ENCODE measurements at places on chromosomes 7 and 10.

DNA sequence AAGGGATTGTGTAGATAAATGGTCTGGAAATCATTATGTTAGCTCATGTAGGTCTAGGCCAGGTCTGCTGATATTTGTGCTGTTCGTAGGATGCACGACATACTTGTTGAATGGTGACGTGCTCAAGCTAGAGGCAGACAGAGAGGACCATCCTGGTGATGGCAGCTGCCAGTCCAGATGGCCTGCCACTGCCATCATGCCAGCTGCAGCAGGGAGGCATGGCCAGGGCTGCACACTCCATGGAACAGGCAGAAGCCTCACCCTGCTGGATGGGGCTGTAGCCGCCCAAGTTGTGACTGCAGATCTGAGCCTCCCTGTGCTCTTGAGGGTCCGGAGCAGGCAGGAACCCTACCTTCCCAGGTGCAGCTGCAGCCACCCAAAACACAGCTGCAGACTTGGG is 80.3 kb downstream of the SPDYE5 start:
- DNase-seq = no peak

- no peak for DNase-seq
These were observed 2.4 kb upstream of the MKI67 start for GRCh38 chr10:128128582-128128981.

- no peak for DNase-seq
These were observed 14.9 kb downstream of the SMURF1 start for GRCh38 chr7:99129001-99129400.

- peak; percentile 73 for DNase-seq
These were observed 85.3 kb upstream of the ANKRD1 start for GRCh38 chr10:91006001-91006751.

DNA sequence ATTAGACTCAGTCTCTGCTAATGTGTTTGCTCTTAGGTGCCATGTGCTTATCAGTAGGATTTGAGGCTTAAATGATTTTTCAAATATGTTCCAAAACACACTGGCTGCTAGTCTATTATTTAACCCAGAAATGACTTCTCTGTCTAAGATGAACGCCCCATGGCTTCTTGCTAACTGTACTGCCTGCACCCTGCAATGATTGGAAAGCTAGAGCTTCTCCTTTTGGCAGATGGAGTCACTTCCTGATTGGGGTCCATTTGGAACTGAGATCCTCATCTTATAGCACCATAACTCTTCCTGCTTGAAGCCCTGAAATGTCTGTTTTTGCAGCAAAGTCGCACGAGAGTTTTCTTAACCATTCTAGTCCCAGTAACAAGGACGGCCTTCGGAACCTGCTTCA is 186.5 kb upstream of the ADO start:
- no peak for DNase-seq

GRCh38 chr10:91038971-91039370 is 118.1 kb upstream of the ANKRD1 start:
- DNase-seq = no peak

- no peak for DNase-seq
These were observed 1.6 kb downstream of the ADCK2 start for GRCh38 chr7:140674356-140674800.

DNA sequence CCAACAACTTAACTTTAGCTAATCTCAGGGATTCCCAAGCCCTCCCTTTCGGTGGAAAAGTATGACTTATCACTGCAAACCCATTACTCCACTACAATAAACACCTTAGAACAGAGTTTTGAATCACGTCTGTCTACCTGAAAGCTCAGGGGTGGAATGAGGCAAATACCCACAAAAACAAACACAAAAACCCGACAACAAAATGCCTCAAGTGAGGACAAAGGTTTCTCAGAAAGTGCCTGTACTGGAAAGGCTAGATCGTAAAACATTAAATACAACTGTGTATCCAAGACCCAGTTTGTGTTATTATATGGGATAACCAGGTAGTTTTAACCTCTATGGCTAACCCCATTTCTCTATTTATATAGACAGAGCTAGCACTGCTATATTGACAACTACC is 26.0 kb downstream of the MKRN1 start:
- DNase-seq = no peak

GRCh38 chr10:1133495-1134045 is 77.4 kb downstream of the WDR37 start:
- DNase-seq = no peak

Measured in activated CD4-positive, alpha-beta T cell treated with anti-CD3 and anti-CD28 coated beads, Interleukin-2, amount 50 U/mL, for 48 hours (primary cell).